ENCODE measurements at places on chromosomes 7 and 10.

GRCh38 chr10:44233561-44234482, 151.1 kb downstream of the CXCL12 start:
- DNase-seq = no peak

DNA sequence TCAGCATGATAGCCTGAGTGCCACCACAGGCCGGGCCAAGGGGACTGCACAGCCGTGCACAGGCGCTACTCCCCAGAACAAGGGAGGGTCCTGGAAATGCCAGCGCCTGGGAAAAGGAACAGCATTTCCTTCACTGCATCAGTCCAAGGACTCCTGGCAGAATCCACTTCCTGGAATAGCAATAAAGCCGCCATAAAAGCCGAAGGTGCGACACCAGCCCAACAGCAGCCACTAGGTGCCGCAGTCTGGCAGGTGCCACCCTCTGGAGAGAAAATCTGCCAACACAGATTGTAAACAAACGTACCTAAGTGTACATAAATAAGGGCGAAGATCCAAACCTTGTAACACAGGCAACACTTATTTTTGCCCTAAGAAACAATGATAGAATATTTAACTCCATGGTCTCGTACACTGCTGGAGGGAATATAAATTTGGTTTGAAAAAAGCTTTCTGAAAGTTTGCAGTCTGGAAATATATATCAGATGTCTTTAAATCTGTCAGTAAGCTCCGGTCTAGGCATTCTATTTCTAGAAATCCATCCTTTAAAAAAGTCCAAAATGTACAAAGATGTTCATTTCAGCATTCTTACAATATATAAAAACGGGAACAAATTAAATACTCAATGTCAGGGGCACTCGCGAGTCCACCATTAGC, 22.2 kb downstream of the VOPP1 start:
- DNase-seq = no peak

- DNase-seq = no peak
These were observed 263.4 kb downstream of the CDK14 start for GRCh38 chr7:90859521-90859920.

DNA sequence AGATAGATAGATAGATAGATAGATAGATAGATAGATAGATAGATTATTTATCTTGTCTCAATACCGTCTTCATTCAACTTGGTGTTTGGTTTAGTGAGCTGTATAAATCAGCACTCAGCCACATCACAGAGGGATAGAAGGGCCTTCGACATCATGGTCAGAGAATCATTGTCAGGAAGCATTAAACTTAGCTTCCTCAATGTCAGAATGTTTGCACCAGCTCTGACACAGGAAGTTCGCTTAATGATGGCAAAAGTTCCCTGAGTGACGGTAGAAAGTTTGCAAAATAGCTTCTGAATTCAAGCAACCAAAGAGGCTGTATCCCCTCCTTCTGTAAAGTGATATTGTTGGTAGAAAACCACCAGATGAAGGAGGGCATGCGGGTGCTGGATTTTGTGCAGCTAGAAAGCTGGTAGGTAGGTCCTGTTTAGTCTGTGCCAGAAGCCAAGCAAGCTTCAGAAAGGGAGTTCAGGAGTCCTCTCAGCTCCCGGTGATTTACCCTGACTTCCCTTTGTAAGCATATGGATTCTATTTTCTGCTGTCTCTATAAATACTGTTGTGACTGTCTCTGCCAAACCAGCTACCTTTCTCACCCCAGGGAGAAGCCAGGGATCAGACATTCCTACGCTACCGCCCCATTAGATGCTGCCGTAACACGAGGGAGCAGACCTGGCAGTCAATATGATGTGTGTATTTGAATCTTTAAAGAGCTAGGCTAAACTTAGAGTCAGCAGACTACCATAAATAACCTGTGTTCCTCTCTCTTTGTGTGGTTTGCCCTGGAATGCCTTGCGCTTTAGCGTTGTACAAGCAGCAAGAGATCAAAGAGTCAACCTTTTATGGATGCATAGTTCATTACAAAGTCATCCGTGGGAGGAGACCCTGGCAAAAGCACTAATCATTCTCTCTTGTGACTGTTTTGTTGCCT, 200.5 kb upstream of the KIAA1217 start:
- no peak for DNase-seq

GRCh38 chr7:90473814-90474213, 4.4 kb downstream of the PTTG1IP2 start:
- DNase-seq = no peak

GRCh38 chr7:48458701-48459524, 287.7 kb downstream of the ABCA13 start:
- no peak for DNase-seq

DNA sequence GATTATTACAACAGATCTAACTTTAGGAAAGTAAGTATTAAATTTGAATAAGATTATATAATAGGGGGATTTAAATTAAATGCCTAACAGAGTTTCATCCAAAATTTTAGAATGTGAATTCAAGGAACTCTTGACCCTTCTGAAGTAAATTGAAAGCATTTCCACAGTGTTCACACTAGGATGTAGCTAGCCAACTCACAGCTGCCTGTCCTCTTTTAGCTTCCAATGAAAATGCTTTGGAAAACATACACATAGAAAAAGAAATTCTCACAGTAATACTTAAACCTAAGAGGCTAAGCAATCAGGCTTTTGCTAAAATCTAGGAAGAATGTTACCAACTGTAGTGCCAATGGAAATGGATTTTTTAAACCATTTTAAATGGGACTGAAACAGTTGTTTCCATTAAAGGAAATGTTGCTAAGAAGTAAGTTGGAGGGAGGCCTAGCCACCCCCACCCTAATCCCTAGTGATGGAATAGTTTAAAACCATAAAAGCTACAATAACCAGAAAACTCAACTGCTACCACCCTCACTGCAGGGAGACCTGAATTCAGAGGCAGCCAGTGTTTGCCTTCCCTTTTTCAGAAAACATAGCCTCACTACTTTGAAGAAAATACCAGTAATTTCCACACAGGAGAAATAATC, 58.3 kb downstream of the REEP3 start:
- DNase-seq = no peak

DNA sequence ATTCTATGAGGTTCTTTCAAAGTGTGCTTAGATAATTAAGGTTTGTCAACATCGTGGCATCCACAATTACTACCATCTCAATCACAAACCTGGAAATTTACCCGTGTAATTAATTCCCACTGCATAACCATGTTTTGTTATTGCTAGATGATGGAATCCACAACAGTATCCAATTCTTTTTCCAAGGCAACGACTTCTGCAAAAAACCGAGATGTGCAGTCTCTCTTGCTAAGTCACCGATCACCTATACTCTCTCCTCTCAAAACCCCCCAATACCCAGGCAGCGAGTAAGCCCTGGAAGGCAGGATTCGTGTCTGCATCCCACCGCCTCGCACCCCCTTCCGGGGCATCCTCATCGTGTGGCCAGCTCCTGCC, 678 bp upstream of the EIF4H start:
- no peak for DNase-seq

DNA sequence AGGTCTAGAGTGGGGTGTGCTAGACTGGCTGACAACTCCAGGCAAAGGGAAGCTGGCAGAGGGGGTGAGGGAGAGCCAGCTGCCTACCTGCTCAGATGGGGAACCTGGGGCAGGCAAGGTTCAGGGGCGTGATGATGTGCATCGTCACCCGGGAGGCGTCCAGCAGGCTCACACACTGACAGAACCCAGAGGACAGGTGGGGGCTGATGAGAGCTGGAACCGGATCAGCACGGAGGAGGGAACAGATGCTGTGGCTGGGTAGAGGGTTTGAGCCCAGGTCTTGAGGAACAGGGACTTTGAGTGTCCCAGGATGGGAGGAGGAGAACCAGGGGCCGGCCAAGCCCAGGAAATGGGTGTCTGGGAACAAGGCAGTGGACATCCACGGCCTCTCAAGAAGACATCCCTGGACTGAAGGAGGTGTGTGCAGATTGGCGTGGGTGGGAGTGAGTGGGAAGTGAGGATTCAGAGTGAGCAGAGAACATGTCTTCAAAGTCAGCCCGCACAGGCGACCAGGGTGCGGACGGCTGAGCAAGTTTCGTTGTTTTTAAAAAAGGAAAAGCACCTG, 3.9 kb downstream of the RASGEF1A start:
- no peak for DNase-seq

DNA sequence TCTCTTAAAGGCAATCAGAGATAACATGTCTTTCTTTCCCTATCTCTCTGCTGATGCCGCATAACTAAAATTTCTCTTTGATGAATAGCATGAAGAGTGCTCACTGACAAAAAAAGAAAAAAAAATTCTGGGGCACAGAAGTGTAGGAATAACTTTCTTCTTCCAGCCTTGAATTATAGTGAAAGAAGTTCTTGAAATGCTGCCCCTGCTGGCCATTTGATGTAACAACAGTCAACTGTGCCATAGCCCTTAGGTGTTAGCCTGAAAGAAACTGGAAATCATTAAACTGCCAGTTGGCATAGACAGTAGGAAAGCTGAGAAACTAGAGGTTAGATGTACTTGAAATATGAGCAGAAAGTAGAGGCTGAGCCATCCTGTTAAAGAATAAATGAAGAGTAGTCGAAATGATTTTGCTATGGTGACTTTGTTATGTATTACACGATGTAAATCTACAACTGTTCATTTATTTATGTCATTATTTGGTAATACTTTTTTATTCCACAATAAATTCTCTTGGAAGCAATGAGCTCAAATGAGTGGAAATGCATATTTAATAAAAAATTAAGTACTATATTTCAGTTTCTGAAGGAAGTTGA, 48.3 kb upstream of the FAM171A1 start:
- DNase-seq = no peak

DNA sequence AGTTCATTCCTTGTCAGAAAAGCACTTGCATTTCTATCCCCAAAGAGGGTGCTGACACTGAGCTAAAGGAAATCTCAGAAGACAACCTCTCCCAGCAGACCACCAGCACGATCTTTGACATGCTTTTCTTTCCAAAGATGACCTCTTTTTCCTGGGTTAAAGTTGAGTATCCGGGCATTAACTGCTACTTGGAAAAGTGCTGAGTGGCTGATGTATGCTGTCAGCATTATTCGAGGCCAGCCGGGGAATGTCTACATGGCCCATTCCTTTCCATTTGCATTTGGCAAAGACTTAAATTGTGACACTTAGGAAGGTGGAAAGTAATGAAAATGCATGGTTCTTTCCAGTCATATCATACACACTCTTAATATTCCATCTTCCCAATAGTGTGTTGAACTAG, 90.6 kb upstream of the SKAP2 start:
- no peak for DNase-seq

DNA sequence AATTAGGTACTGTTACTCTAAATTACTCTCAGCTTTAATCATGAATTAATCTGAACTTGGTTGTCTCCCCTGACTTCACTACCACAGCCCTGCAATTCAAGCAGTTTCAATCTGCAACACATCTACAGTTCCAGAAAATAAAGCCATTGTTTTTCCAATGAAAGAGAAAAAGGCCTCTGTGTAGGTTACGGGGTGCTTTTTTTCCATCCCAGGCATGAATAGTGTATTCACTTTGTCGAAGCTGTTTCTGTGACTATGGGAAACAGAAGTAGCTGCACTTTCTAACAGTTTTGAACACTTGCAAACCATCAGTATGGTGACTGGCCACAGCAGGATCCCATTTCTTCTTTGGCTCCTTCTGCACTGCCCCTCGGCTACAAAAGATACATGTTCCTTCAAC, 460.2 kb downstream of the GRM8 start:
- no peak for DNase-seq

GRCh38 chr10:90420637-90421318, 437.1 kb downstream of the HTR7 start:
- DNase-seq = no peak

DNA sequence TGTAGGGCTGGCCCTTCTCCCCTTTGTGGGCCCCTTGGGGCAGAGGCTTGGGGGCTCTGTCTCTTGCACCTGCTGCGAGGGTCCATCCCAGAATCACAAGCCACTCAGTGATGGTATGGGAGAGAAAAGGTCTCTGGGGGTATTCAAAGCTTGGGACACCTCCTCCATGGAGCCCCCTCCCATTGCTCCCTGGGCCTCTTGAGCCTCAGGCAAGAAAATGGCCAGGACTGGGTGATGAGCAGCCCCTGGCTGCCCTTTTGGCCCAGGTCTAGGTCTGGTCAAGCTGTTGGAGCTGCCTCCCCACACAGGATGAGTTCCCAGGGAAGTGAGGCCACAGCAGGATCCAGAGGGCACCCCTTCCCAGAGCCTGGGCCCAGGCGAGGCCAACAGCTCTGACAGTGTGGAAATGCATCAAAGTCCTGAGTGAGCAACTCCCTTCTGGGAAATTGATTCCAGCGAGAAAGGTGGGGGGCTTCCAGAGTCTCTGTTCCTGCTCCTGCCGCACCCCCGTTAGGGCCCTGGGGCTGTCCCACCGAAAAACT, 3.4 kb upstream of the MYL7 start:
- DNase-seq = no peak

- no peak for DNase-seq
These were observed 9.2 kb downstream of the OR2A5 start for GRCh38 chr7:144057954-144058353.

DNA sequence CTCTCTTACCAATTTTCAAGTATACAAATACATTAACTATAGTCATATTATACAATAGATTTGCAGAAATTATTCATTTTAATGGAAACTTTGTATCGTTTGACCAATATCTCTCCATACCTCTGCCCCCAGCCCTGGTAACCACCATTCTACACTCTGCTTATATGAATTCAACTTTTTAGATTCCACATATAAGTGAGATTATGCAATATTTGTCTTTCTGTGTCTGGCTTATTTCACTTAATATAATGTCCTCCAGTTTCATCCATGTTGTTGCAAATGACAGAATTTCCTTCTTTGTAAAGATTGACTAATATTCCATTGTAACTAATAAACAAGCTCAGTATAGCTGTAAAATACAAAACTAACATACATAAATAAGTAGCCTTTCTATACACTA, 55.4 kb downstream of the A1CF start:
- no peak for DNase-seq

GRCh38 chr7:30136117-30136731, 1.4 kb downstream of the MTURN start:
- DNase-seq = no peak

- peak; percentile 90 for DNase-seq
These were observed 11.9 kb downstream of the HNRNPF start for GRCh38 chr10:43396928-43397624.

- no peak for DNase-seq
These were observed 62.0 kb upstream of the RNF32 start for GRCh38 chr7:156578578-156578940.

GRCh38 chr7:67309764-67310549, 313.3 kb downstream of the TYW1 start:
- no peak for DNase-seq

GRCh38 chr7:66960192-66960591, 35.2 kb downstream of the SBDS start:
- no peak for DNase-seq

- DNase-seq = no peak
These were observed 30.2 kb upstream of the AQP1 start for GRCh38 chr7:30881448-30881847.

DNA sequence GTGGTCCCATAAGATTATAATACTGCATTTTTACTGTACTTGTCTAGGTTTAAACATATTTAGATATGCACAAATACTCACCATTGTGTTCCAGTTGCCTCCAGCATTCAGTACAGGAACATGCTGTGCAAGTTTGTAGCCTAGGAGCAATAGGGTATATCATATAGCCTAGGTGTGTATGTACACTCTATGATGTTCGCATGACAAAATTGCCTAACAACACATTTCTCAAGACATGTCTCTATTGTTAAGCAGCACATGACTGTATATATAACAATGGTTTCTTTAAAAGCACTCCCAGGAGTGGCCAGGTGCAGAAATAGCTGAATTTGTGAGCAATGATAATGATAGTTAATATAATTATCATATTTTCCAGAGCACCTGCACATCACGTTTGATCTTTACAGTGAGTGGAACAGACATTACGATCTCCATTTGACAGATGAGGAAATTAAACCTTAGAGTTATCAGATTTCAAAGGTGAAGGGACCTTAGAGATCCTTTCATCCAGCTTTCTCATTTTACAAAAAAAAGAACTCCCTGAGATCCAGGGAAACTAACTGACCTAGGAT, 99.2 kb upstream of the PDCD4 start:
- DNase-seq = no peak

Measured in activated naive CD8-positive, alpha-beta T cell treated with anti-CD3 and anti-CD28 coated beads for 36 hours (primary cell).